Tibial artery (tissue), 4 donors: ENCODE measurements at places on chromosomes 12 and 14.
A peak's percentile ranks its signal among the peaks of the same experiment; 100 is the strongest.

DNA sequence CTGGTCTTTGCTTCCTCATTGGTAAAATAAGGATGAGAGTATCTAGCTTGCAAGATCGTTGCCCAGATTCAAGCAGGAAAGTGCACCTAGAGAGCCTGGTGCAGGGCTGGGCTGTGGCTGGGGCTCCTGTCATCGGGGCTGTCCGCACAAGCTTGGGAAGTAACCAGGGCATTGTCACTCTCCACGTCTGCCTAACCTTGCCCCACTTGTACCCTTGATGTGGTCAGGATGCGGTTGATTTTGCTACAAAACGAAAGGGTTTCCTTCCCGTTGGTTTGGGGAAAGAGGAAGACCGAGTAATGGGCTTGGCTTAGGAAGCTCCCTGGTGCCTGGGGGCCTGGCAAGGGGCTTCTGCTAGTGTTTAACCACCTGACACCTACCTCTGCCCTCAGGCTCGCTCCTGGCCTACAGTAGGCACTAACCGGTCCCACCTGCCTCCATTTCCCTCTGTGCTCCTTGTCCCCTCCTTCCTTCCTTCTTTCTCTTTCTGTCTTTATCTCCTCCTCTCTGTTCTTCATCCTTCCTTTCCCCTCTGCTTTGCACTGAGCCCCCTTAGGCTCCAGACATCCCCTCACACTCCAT, 21.8 kb downstream of the MVK start:
- no peaks in the 10 kb centered on the region for H3K27me3 ChIP-seq
- no peak overlapping the region for H3K4me3 ChIP-seq
- DNase-seq: no peak
- no peak overlapping the region for H3K27ac ChIP-seq
- peaks cover 4% of the 10 kb centered on the region for H3K4me1 ChIP-seq
- H3K36me3 ChIP-seq: no peaks in the 10 kb centered on the region

- no peak overlapping the region for H3K4me3 ChIP-seq
- no peaks in the 10 kb centered on the region for H3K4me1 ChIP-seq
- no peak for DNase-seq
- H3K27me3 ChIP-seq: no peaks in the 10 kb centered on the region
- no peak overlapping the region for H3K27ac ChIP-seq
Measured at GRCh38 chr14:73173092-73173735, 36.9 kb downstream of the PSEN1 start.

GRCh38 chr12:27343255-27344000, 10.8 kb downstream of the BMAL2 start:
- no peaks in the 10 kb centered on the region for H3K27me3 ChIP-seq
- H3K4me1 ChIP-seq: no peaks in the 10 kb centered on the region
- no peak overlapping the region for H3K27ac ChIP-seq
- no peak for DNase-seq

- no peaks in the 10 kb centered on the region for H3K4me1 ChIP-seq
- no peak overlapping the region for H3K27ac ChIP-seq
- no peaks in the 10 kb centered on the region for H3K36me3 ChIP-seq
- H3K27me3 ChIP-seq: no peaks in the 10 kb centered on the region
- DNase-seq: no peak
- H3K4me3 ChIP-seq: no peak overlapping the region
Measured at GRCh38 chr12:114371250-114371649, 34.7 kb downstream of the TBX5 start.

DNA sequence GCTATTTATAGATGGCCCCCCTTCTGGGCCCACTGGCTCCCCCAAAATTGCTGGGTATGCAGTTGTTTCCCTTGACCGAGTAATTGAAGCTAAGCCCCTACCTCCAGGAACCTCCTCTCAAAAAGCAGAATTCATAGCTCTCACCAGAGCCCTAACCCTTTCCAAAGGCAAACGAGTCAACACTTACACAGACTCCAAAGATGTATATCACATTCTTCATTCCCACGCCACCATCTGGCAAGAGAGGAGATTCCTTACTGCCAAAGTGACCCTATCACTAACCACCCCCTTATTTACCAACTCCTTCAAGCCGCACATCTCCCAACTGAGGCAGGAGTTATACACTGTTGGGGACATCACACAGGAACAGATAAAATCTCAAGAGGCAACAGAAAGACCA, 66.8 kb downstream of the MOK start:
- H3K36me3 ChIP-seq: no peaks in the 10 kb centered on the region
- no peak overlapping the region for H3K27ac ChIP-seq
- no peak overlapping the region for H3K4me3 ChIP-seq
- DNase-seq: no peak
- H3K27me3 ChIP-seq: no peaks in the 10 kb centered on the region

GRCh38 chr12:49028666-49029275, 10.2 kb upstream of the PRKAG1 start:
- no peak overlapping the region for H3K27ac ChIP-seq
- H3K4me1 ChIP-seq: no peaks in the 10 kb centered on the region
- peaks cover 98% of the 10 kb centered on the region for H3K36me3 ChIP-seq
- no peak overlapping the region for H3K4me3 ChIP-seq

- H3K27me3 ChIP-seq: no peaks in the 10 kb centered on the region
- H3K4me1 ChIP-seq: peaks cover 98% of the 10 kb centered on the region
- H3K36me3 ChIP-seq: peaks cover 5% of the 10 kb centered on the region
- H3K27ac ChIP-seq: peak overlapping the region; percentile 65
Measured at GRCh38 chr12:29733060-29733459, 50.7 kb downstream of the TMTC1 start.

GRCh38 chr12:45494279-45494678, 235.2 kb upstream of the ARID2 start:
- H3K27ac ChIP-seq: no peak overlapping the region
- no peak overlapping the region for H3K4me3 ChIP-seq
- no peaks in the 10 kb centered on the region for H3K4me1 ChIP-seq

DNA sequence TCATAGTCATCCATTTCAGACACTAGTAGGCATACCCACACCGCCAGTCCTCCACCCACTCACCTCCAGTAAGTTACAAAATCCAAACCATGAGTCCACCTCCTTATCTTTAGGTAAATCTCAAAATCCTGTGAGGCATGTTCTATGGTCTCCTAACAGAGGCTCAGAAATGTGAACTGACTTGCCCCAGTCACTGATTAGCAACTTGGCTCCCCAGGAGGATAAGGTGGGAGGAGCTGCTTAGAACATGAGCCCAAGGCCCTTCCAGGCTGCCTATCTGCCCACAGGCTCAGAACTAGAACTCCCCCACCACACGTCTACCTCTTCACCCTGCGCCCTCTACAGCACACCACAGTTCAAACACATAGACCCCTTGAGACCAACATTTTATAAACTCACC, 19.9 kb downstream of the SETD3 start:
- H3K4me1 ChIP-seq: no peaks in the 10 kb centered on the region
- H3K27ac ChIP-seq: no peak overlapping the region
- DNase-seq: no peak
- H3K4me3 ChIP-seq: no peak overlapping the region
- no peaks in the 10 kb centered on the region for H3K27me3 ChIP-seq

GRCh38 chr14:58193542-58193941, 6.4 kb upstream of the ACTR10 start:
- no peaks in the 10 kb centered on the region for H3K36me3 ChIP-seq
- H3K27ac ChIP-seq: no peak overlapping the region
- no peak for DNase-seq
- no peaks in the 10 kb centered on the region for H3K4me1 ChIP-seq
- H3K27me3 ChIP-seq: no peaks in the 10 kb centered on the region
- no peak overlapping the region for H3K4me3 ChIP-seq

DNA sequence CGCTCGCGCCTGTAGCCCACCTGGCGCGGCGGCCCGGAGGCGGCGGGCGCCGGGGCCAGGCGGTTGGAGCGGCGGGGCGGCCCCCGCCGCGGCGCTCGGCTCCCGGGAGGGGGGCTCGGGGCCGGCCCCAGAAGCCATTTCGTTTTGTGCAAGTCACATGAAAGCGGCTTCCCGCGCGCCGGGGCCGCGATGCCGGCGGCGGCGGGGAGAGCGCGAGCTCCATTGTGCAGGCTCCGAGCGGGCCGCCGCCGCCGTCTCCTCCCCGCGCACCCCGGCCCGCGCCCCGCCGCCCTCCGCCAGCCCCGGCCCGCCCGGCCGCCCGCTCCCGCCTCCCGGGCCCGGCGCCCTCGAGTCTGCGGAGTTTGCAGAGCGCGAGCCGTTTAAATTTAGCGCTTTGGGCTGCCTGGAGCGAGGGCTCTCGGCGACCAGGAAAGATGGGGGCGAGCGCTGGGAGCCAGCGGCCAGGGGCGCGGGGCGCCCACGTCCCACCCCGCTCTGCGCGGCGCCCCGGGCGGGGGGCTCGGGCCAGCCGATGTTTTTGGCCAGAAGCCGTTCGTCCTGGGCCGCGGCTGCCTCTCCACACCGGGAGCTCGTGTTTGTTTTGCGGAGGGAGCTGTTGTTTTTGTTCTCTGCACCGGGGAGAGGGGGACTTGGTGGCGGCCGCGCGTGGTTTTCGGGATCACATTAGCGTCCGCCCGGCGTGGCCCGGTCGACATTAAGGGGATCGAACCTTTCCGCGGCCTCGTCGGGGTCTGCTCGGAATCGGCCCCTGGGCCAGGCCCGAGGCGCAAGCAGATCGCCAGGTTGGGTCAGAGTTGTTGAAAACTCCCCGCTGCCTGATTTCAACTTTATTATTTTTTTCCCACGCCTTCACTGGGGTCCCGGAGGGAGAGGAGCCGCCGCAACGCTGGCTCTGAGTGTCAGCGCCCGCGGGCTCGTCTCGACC, 982 bp downstream of the BCL7A start:
- H3K27ac ChIP-seq: peak overlapping the region; percentile 98
- DNase-seq: peak; percentile 70
- H3K36me3 ChIP-seq: no peaks in the 10 kb centered on the region
- H3K4me1 ChIP-seq: peaks cover 17% of the 10 kb centered on the region
- H3K27me3 ChIP-seq: no peaks in the 10 kb centered on the region

DNA sequence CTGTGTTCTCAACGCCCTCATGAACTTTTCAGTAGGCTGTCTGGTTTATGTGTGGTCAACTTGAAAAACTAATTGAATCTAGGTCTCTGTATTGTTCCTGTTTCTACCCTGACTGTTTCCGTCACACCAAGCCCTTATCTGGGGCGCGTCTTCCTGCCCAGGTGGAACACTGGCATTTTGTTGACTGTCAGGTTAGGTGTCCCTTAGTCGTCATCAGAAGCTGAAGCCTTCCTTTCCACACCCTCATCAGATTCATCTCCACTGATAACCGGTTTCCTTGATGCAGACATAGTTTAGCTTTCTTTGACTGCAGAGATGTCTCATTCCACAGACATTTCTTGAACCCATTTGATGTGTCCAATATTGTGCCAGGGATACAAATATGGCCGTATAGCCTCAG, 96.5 kb downstream of the DUSP16 start:
- H3K4me1 ChIP-seq: no peaks in the 10 kb centered on the region
- H3K36me3 ChIP-seq: peaks cover 6% of the 10 kb centered on the region

- no peaks in the 10 kb centered on the region for H3K4me1 ChIP-seq
- H3K36me3 ChIP-seq: peaks cover 31% of the 10 kb centered on the region
- peak overlapping the region; percentile 83 for H3K4me3 ChIP-seq
Measured at GRCh38 chr12:124915239-124916236, 1.1 kb upstream of the UBC start.

DNA sequence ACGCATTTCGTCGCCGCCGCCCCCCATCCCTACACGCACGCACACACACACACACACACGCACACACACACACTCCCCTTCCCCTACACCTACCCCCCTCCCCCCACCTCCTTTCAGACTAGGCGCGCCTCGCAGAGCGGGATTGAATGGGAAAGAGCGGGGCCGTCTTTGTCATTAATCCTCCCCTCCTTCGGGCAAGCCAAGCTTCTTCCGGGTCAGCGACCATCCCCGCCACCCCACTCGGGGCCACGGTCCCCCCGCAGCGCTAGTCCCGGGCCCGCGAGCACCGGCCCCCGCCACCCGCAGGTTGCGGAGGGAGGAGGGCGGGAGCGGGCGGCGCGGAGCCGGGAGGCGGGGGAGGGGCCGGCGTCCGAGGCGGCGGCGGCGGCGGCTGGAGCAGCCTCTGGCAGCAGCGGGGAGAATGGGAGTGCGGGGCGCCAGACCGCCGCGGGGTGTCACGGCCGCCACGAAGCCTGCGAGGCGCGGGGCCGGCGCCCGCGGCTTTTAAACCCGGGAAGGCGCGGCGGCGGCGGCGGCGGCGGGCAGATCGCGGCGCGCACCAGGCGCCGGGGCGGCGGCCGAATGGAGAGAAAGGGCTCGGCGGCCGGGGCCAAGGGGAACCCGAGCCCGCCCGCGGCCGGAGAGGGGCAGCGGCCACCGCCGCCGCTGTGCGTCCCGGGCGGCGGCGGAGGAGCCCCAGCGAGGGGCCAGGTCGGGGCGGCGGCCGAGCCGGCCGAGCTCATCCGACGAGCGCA, at the start of gene TTC9:
Gene TTC9 (plus strand): TSS at position 369 of the 755 bp plus-strand sequence. CDS start 214 bp downstream, at position 583.
- H3K4me1 ChIP-seq: no peaks in the 10 kb centered on the region
- H3K27ac ChIP-seq: no peak within 1 kb of the TSS
- H3K4me3 ChIP-seq: peak within 1 kb of the TSS; percentile 54
- DNase-seq: no peak
- no peaks in the 10 kb centered on the region for H3K36me3 ChIP-seq

DNA sequence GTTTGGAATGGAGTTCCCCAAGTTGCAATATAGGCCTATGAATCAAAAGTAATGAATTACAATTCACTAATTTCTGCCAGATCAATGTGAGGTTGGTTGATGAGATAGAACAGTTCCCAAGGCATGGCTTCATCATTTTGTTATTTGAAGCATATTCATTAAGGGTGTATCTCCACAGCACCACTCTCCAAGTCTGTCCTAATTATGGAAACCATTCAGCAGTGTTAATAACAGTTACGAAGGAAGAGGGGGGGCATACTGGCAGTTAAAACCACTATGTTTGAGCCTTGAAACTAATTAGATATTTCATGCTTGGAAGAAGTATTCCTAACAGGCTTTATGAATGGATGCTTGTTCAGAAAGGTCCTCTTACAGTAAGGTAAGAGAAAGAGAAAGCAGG, 520.3 kb downstream of the DIO2 start:
- H3K27me3 ChIP-seq: no peaks in the 10 kb centered on the region
- DNase-seq: no peak
- no peak overlapping the region for H3K27ac ChIP-seq
- no peaks in the 10 kb centered on the region for H3K4me1 ChIP-seq
- H3K4me3 ChIP-seq: no peak overlapping the region

- H3K27me3 ChIP-seq: no peaks in the 10 kb centered on the region
- DNase-seq: no peak
- H3K4me3 ChIP-seq: no peak overlapping the region
- H3K4me1 ChIP-seq: no peaks in the 10 kb centered on the region
Measured at GRCh38 chr12:124338448-124338847, 43.6 kb downstream of the RFLNA start.

DNA sequence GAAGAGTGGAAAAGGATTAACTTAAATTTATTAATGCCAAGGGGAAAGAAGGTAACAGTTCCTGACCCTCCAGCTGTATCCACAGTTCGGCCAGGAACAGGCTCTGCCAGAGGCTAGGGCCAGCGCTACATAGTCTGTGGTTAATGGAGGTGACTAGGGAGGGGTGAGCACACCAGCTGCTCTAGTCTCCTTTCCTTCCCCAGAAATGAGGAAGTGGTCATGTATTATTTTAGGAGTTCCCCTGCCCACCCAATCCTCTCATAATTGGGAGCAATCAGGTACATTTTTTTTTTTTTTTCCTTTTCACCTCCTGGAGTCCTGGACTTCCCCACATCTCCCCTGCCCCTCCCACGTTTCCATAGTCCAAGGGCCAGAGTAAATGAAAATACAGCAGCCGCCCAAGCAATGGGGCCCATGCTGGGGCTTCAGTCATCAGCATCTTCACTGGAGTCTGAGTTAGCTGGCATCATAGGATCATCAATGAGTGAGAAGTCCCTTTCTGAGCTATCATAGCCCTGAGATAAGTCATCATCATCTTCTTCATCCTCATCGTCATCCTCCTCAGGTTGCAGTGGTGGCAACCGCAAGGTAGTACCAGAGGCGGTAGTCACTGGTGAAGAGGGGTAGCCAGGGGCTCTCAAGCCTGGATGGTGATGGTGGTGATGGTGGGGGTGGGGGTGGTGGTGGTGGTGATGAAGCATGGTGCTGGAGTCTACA, 1.5 kb upstream of the SUPT16H start:
- no peak overlapping the region for H3K4me3 ChIP-seq
- DNase-seq: no peak
- peaks cover 28% of the 10 kb centered on the region for H3K36me3 ChIP-seq
